A549 treated with Mapracorat at 1 μM for 4 hours (cell line): ENCODE measurements at places on chromosomes 4 and X. TPM values are rescaled to one million over a fixed set of nuclear protein-coding genes. Genes with fewer than 3 reads are reported as not detected.

Gene MAPK10
- total RNA-seq, result 0.33 to 0.51 TPM (median 0.35 TPM) in 5 replicates

Gene PRR32
- not detected in 5 replicates for total RNA-seq

Gene HTT
- total RNA-seq, result 11.4 to 12.6 TPM (median 12.5 TPM) in 5 replicates

Gene GRIA2
- not detected in 5 replicates for total RNA-seq

Gene SH3RF1
- total RNA-seq, result 7.9 to 10.4 TPM (median 9.2 TPM) in 5 replicates

Gene NDNF
- total RNA-seq, result not detected in 5 replicates

Gene CLNK
- total RNA-seq, result not detected in 5 replicates

Gene ATXN3L
- not detected in 5 replicates for total RNA-seq

Gene LAMP2
- total RNA-seq, result 84.8 to 109 TPM (median 100 TPM) in 5 replicates

Gene S100G
- not detected in 5 replicates for total RNA-seq

Gene MEPE
- not detected in 5 replicates for total RNA-seq

Gene FNIP2
- 4.8 to 6.5 TPM (median 6.3 TPM) in 5 replicates for total RNA-seq

Gene NOCT
- total RNA-seq, result 7.8 to 10.6 TPM (median 9.1 TPM) in 5 replicates

Gene IDH3G
- 60.5 to 64.9 TPM (median 61.8 TPM) in 5 replicates for total RNA-seq

Gene GLOD5
- total RNA-seq, result not detected in 5 replicates

Gene GAGE13
- not detected in 5 replicates for total RNA-seq

Gene USP17L24
- not detected in 5 replicates for total RNA-seq

Gene ADH1C
- not detected in 5 replicates for total RNA-seq

Gene KCNE5
- total RNA-seq, result 0.08 to 0.24 TPM in 2 of 5 replicates, not detected in the others

Gene TRIM61
- not detected in 5 replicates for total RNA-seq

Gene USP9X
- 24.2 to 32.9 TPM (median 28.7 TPM) in 5 replicates for total RNA-seq

Gene PRSS48
- not detected in 5 replicates for total RNA-seq

Gene TAF1
- 12.1 to 17.1 TPM (median 16.0 TPM) in 5 replicates for total RNA-seq

Gene GLRA3
- not detected in 5 replicates for total RNA-seq

Gene FIP1L1
- 27.1 to 37.6 TPM (median 28.9 TPM) in 5 replicates for total RNA-seq

Gene RLIM
- total RNA-seq, result 13.0 to 17.9 TPM (median 15.4 TPM) in 5 replicates

Gene ARAP2
- total RNA-seq, result 0.26 to 1.0 TPM (median 0.43 TPM) in 5 replicates

Gene RNF128
- 0.06 TPM in 1 of 5 replicates, not detected in the others for total RNA-seq

Gene ARR3
- not detected in 5 replicates for total RNA-seq

Gene CSN1S1
- total RNA-seq, result not detected in 5 replicates

Gene PHEX
- 0.24 to 0.38 TPM (median 0.34 TPM) in 5 replicates for total RNA-seq

Gene TMEM271
- total RNA-seq, result not detected in 5 replicates

Gene NOX1
- total RNA-seq, result 0.07 to 0.14 TPM (median 0.10 TPM) in 3 of 5 replicates, not detected in the others

Gene CABS1
- not detected in 5 replicates for total RNA-seq

Gene ABCD1
- 2.8 to 4.1 TPM (median 4.1 TPM) in 5 replicates for total RNA-seq
